ENCODE measurements at places on chromosomes 13 and 19.

GRCh38 chr19:28726533-28727479 lies 486.1 kb downstream of the UQCRFS1 start:
- no peak for DNase-seq

- no peak for DNase-seq
These were observed 74.9 kb upstream of the SPATA13 start for GRCh38 chr13:24085662-24086061.

GRCh38 chr19:3687774-3688706 lies 12.2 kb downstream of the PIP5K1C start:
- DNase-seq: no peak

GRCh38 chr13:76715621-76716020 lies 170.6 kb downstream of the KCTD12 start:
- no peak for DNase-seq

DNA sequence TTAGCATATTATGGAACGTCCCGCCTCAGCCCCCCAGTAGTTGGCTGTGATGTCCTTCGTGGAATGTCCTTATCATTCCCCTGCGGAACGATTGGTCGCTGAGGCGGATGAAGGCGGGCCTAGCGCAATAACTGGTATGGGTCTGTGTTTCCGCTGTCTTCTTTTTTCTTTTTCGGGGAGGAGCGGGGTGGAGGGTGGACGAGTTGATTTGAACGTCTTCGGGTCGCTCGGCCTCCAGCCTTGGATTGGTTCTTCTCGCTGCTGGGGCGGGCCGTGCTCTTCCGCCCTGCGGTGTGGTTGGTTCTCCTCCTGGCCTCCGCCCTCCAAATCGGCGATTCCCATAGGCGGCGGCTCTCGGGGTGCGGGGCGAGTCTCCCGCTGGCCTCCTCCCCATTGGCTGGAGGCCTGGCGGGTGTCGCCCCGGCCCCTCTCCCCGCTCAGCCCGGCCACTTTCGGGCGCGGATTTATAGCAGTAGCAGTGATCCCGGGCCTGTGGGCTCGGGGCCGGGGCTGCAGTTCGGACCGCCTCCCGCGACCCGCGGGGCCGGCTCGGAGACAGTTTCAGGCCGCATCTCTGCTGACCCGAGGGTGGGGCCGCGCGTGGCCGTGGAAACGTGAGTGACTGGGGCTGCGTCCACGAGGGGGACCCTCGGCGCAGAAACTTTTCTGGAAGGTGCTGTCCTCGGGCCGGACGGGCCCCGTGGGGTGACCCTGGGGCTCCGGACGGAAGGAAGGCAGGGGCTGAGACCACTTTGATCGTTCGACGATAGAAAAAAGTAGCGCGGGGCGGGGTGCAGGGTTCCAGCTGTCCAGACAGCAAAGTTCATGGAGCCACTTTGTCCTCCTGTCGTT lies 2.1 kb downstream of the ING1 start:
- peak; percentile 100 for DNase-seq

All from midbrain (tissue), 1 donor.